ENCODE measurements at places on chromosomes 7 and 10.

DNA sequence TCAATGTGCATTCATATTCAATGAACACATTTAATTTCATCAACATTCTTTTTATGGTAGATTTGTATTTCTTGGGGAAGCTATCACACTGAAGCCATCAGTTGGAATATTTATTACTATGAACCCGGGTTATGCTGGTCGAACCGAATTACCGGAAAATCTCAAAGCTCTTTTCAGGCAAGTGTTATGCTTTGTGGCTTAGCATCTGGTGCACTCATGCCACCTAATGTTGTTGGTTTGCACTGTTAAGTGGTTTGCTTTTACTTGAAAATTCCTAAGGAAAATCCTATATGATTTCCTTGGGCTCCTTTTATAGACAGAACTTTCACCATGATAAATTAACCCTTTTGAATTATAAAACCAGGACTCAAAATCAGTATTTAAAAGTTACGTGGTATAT, 147.9 kb downstream of the DNAH11 start:
- DNase-seq, result no peak

GRCh38 chr10:87551326-87551725, 46.6 kb downstream of the MINPP1 start:
- DNase-seq, result no peak

- no peak for DNase-seq
Observed at GRCh38 chr7:158885624-158886023, 29.3 kb downstream of the DYNC2I1 start.

DNA sequence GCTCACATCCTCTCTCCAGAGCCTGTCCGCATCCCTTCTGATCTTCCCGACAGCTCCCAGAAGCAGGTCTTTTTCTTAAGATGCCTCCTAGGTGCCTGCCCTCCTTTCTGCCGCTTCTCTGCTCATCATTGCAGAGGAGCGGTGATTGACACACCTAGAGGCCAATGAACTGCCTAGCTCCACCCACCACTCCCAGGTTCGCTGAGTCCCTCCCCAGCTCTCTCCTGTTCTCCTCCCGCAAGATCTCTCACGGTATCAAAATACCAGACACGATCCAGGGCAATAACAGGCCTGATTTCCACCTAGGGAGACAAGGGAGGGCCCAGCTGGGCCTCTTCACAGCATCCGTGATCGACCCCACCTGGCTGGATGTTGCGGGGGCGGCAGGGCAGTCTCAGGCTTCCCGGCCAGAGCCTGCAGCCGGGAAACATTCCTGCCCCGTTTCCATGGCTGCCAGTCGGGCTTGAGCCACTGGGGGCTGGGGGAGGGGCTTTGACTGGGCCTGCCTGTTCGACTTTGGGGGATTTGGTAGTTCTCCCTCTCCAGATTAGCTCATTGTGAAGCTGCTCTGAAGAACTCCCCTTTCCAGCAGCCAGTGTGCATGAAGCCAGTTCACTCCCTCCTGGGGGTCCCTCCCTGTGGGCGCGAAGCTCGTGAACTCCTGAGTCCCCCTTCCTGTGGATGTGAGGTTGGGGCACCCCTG, 373.5 kb downstream of the RPS24 start:
- no peak for DNase-seq

DNA sequence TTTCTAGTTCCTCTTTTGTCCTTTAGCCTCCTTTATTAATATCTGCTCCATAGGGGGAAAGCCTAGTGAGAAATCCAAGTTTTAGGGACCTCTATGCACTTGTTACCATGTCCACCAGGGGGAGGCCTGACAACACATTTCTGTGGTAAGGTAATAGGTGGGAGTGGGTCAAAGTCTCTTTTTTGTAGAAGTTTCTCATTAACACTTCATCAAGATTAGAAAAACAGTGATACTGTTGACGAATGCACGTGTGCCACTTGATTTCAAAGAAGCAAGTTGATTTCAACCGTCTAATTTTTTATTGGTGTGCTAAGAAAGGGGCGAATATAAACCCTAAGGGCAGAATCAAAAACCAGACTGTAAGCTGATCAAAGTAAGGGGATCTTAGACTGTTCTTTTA, 30.6 kb downstream of the CISD1 start:
- peak; percentile 29 for DNase-seq
